ENCODE measurements at places on chromosomes 1 and 21.

GRCh38 chr1:155206891-155207805, 549 bp downstream of the THBS3 start:
- DNase-seq = peak; percentile 55

DNA sequence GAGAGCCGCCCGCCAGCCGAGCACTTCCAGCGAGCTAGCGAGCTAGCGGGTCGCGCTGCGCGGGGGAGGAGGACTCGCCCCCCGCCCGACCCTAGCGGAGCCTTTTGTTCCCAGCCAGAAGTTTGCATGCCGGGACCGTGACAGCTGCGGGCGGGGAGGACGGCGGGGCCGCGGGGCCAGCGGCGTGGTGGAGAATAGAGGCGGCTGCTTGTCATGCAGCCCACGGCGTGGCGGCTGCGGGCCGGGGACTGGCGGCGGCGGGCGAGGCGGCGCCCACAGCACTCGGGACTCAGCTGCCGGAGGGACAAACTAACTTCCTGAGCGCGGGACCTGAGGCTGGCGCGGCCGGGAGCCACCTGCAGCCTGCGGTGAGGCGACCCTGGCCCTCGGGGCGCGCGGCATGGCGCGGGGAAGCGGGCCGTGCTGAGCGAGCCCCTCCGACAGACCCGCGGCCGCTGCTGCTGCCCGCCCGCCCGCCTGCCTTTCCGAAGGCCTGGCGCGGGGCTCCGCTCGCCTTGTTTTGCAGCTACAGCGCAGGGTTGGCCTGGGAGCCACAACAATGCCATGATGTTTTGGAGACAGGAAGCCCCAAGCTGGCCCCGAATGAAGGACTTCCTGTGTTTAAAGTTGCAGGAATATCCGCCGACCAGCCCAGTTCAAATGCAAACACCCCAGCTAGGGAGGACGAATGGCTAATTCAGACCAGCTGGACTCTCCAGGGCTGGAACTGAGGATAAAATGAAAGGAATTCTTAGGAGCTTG, 82.2 kb upstream of the BMP8A start:
- peak; percentile 94 for DNase-seq

DNA sequence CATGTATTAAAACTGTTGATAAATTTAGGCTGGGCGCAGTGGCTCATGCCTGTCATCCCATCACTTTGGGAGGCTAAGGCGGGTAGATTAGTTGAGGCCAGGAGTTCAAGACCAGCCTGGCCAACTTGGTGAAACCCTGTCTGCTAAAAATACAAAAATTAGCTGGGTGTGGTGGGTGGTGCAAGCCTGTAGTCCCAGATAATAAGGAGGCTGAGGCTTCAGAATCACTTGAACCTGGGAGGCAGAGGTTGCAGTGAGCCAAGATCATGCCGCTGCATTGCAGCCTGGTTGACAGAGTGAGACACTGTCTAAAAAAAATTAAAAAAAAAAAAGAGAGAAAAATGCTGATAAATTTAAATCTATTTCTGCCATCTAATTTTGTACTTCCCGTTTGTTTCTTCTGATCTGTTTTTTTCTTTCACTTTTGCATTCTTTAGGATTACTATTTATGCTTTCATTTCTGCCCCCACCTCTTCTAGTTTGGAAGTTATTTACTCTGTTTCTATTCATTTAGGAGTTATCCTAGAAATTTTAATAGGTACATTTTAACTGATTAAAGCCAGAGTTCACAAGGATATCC, 3.2 kb upstream of the DENND1B start:
- no peak for DNase-seq

DNA sequence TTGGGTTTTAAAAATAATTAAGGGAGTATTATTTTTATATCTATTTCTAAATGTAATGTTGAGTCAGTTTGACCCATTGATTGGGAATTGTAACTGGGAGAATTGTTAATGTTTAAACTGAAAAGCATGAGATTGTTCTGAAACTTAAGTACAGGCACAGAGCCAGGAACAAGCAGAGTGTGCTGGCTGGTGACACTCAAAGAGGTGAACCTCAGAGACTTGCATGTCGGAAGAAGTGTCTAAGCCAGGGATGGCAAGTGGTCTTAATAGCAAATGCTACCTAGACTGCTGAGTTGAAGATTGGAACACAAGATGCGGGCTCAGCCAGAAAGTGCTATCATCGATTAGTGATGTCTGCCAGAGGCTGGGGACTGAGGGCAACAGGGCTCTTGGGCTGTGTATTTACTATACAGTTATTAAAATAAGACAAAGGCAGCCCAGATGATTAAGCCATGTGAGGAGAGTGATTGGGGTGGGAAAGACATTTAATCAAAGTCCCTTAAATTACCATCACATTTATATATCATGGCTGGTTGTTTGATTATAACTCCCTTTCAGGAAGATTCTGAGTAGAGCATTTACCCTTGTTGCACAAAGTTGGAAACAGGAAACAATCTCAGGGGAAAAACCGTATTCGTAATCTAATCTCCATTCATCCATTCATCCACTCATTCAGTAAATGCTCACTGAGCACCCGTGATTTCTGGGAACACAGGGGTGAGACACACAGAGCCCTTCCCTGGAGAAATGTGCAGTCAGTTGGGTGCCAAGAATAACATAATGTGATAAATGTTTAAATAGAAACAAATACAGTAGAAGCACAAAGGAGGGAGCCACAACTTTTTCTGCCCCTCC, 42.8 kb downstream of the C8A start:
- no peak for DNase-seq

GRCh38 chr1:233971753-233972152, 67.3 kb downstream of the SLC35F3 start:
- DNase-seq = no peak

GRCh38 chr1:27150641-27151040, 4.3 kb downstream of the SLC9A1 start:
- DNase-seq = no peak

GRCh38 chr1:167469280-167469965, 48.9 kb downstream of the CD247 start:
- no peak for DNase-seq

DNA sequence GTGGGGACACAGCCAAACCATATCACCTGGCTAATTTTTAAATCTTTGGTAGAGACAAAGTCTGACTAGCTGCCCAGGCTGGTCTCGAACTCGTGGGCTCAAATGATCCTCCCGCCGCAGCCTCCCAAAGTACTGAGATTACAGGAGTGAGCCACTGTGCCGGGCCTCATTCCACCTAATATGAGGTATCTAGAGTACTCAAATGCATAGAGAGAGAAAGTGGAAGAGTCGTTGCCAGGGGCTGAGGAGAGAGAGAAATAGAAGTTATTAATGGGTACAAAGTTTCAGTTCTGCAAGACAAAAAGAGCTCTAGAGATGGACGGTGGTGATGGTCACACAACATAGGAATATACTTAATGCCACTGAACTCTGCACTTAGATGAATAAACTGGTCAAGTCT, 119.6 kb downstream of the TOMM20 start:
- no peak for DNase-seq

- no peak for DNase-seq
Observed at GRCh38 chr1:228860911-228861831, 125.9 kb downstream of the RHOU start.

DNA sequence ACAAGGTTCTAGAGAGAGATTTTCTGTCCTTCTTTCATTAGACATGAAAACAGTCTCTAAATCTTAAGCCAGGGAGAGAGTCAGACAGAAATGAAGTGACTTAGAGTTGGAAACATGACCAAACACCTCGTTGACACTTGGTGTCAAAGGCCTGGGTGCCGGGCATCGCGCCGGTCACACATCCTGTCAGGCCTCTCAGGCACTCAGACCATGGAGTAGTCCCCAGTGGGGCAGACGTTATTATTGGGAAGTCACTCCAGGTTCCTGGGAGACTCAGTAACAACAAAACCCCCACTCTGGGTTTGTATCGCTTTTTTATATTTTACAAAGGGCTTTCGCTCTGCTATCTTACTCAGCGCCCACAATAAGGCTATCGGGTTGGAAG, 25.8 kb downstream of the KCNN3 start:
- DNase-seq = no peak

DNA sequence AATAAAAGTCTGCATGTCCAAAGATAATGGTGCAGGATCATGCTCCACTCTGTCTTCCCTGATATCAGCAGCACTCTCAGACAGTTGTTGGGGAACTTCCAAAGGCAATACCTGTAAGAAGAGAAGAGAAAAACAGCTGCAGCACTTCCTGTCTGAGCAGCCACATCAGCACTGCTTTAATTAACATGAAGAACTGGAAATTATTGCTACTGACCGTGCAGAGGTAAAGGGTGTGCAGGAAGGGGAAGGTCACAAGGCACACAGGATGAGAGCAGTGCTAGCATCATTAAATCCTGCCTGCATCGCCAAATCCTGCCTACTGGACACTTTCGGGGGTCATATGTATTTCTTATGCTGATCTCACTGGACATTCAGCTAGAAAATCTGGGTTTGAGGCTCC, 379.0 kb downstream of the LMX1A start:
- no peak for DNase-seq

GRCh38 chr1:207823880-207824566, 72.2 kb downstream of the CD46 start:
- no peak for DNase-seq

GRCh38 chr1:7341145-7341905, 429.8 kb upstream of the VAMP3 start:
- DNase-seq = no peak

DNA sequence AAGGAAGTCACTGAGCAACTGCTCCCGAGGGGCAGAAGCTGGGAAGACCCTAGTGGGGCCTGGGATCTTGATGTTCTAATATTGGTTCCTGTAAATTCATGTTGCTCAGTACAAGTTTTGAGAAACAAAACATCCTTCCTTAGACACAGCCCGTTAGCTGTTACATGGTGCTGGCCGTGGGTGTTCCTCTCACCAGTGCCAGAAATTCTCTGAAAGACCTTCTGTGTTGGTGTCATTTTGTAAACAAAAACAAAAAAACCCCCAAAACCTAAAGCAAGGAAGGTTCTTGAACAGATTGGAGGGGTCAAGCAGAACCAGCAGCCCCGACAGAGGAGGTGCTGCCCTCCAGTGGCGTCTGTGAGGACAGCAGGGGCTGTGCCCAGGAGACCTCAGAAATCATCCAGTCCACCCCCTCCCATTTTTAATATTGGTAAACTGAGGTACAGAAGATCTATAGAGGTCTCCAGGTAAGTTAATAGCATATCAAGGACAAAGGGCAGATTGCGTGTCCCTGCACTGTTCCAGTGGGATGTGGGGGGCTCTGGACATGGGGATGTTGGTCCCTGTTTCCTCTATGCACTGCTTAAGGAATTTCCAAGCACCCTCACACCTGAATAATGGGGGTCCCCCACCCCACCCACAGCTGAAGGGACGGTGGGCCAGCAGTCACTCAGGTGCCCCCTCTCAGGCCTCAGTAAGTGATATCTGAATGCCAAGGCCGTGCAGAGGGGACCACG, 38.2 kb downstream of the SLC2A7 start:
- no peak for DNase-seq

- no peak for DNase-seq
Observed at GRCh38 chr1:160739098-160739511, at the start of gene SLAMF7. Gene SLAMF7 (plus strand): TSS chr1:160739247. CDS start chr1:160739302, 55 bp downstream.

GRCh38 chr1:233668146-233668724, 54.3 kb downstream of the KCNK1 start:
- no peak for DNase-seq

DNA sequence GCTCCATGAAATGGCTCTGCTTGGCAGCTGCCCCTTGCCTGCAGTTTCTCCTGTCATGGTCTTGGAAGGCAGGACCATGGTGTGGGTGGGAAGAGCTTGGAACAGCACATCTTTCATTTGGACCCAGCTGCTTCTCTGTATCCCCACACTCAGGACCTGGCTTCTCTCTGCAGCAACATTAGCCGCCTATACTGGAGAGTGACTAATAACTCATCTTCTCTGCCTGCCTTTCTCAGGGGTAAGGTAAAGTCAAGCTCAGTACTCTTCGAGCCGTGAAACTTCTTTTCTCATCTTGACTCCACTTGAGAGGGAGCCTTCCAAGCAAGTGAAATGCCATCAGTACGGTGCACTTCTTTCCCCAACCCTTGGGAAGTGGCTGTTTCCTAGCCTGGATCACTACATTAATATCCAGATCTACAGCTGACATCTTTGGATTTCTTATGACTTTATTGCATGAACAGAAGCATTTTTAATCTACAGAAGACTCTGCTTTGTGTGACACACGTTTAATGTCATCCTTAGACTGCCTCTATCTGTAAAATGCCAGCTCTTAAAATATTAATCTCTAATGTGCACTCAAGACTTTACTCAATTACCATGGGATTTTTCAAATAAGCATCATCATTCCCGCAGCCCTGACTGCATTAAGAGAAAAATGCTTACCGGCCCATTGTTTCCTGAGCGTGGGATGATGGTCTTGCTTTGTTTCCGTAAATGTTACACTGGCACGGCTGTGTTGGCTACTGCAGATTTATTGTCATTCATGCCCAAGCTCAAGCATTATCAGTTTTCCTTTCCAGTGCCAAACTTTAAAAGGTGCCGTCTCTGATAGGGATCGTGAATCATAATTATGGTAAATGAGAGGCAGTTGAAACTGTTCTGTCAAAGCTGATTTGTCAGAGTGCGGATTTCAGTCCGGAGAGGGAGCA, 242.9 kb downstream of the HHAT start:
- no peak for DNase-seq

- no peak for DNase-seq
Observed at GRCh38 chr1:222616525-222616924, 1.4 kb upstream of the MIA3 start.

DNA sequence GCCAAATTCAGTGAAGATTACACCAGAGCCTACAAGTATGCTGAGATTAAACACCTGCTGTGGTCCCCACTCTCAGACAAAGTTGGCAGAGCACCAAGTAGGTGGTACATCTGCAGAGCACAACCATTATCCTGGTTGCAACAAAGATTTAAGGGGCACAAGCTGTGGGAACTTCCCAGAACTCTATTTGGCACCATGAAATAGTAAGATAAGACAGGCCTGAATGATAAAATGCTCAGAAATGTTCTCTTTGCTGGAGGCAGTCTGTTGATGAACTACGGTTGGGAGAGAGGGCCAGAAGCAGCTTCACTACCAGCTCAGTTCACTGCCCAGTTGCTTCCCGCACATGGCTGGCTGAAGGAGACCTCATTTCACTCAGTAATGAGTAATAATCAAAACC, 19.9 kb downstream of the RPL5 start:
- DNase-seq = peak; percentile 7

GRCh38 chr1:54278941-54279422, 79.0 kb downstream of the MRPL37 start:
- no peak for DNase-seq

GRCh38 chr1:193260056-193260745, 73.8 kb upstream of the B3GALT2 start:
- DNase-seq = no peak

- DNase-seq = no peak
Observed at GRCh38 chr1:10755970-10756521, 40.4 kb downstream of the CASZ1 start.

DNA sequence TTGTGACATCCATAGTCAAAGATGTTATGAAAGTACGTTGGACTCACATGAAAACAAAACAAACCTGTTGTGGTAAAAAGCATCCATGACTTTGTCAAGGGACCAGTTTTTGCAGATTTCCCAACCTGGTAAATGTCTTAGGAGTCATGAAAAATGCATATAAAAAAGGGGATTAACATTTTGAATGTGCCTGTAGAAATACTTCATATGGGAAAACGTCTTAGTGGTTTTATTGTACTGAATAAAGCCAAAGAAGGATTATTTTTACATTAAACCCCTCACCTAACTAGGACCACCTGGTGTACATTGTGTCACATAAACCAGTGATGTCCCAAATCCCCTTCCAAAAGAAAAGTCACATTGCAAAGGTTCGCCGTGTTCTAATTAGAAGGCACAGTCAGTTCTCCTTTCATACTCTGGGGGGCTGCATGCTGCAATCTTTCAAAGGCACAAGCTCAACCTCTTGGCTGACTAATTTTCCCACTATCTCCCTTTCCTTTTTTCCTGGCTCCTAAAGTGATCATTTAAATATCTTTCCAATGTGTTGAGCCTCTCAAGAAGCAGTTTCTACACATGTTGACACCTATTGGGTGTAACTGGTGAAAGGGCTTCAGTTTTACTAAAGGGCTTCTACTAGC, 119.8 kb upstream of the SPAG17 start:
- DNase-seq = no peak

All from NCI-H2029 treated with DMSO at 0.1 percent for 48 hours (cell line).